ENCODE measurements at places on chromosomes 3 and 15.

DNA sequence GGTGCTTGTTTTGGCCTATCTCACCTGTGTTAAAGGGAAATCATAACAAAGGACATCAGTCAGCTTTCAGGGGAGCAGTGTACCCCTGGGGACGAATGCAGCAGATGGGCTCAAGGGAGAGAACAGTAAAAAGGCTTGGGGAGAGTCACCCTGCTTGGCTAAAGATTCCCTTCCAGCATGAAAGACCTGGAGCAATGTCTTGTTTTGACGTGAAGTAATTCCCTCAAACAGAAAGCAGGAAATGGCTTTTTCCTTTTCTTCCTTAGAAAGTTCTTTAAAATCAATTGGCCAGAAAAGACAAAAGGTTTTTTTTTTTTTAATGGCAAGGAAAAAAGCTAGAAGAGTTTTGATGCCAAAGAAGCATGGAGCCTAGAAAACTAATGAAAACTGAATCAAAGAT is 56.5 kb upstream of the PARL start:
- DNase-seq, result no peak

DNA sequence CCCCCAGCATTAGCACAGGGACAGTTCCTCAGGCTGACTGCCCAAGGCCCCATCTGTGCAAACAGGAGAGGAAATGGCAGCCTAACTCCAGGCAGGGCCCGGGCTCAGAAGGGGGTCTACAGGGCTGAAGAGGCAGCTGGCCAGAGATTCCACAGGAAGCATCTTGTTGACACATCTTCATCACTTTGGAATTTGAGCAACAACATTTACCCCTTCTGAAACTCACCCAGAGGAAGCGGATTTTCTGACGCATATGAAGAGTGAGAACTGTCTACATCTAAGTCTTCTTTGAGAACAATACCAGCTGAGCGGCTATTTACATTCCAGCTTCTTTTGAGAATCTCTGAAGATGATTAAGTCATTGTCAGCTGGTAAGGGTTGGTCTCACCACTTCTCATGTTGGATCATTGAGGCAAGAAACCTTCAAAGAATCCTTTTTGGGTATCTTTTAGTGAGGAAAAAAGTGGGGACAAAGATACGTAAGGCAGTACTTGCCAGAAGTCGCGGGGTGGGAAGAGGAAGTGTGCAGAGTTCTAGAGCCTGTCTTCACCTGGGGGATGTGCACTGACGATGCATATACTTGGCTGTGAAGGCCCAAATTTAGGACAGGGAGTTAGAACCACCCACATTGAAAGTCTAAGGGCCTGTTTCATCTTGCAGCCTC is 25.4 kb upstream of the SRP14 start:
- peak; percentile 46 for DNase-seq

DNA sequence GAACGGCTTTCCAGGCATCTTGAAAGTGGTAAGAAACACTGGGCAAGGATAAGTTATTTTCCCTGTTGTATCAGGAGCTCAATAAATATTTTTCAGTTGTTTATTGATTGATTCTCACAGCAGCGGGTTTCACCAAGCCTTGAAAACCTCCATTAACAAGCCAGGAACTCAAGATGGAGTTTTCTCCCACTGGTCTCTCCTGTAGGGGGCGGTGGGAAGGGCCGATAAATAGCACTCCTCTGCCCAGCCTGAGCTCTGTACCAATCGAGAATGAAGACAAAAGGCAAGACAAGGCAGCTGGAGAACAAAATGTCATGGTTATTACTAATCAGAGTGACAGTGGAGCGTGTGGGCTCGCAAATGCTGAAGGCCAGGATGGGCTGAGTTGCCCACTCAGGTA is 7.4 kb downstream of the HRH1 start:
- no peak for DNase-seq

DNA sequence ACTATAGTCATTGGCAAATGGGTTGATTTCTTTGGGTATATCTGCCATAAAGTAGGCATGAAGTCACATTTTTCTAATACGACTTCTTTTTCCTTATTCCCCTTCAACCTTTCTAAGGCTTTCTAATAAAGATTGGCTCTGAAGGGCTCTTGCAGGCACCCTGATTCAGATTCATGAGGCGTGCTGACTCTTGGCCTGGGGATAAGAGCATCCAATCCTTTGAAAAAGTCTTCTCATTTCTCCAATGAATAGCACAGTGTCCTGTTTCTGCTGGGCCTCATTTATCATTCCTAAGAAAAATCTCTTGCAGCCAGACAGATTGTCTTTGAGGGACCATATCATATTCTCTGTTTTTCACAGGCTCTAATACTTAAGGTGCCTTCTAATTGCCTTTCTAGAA is 32.3 kb upstream of the BNIP2 start:
- no peak for DNase-seq

GRCh38 chr15:26580943-26581342 is 191.9 kb downstream of the GABRB3 start:
- DNase-seq, result no peak

- DNase-seq, result peak; percentile 57
Observed at GRCh38 chr3:152779653-152780052, 55.3 kb upstream of the P2RY1 start.

DNA sequence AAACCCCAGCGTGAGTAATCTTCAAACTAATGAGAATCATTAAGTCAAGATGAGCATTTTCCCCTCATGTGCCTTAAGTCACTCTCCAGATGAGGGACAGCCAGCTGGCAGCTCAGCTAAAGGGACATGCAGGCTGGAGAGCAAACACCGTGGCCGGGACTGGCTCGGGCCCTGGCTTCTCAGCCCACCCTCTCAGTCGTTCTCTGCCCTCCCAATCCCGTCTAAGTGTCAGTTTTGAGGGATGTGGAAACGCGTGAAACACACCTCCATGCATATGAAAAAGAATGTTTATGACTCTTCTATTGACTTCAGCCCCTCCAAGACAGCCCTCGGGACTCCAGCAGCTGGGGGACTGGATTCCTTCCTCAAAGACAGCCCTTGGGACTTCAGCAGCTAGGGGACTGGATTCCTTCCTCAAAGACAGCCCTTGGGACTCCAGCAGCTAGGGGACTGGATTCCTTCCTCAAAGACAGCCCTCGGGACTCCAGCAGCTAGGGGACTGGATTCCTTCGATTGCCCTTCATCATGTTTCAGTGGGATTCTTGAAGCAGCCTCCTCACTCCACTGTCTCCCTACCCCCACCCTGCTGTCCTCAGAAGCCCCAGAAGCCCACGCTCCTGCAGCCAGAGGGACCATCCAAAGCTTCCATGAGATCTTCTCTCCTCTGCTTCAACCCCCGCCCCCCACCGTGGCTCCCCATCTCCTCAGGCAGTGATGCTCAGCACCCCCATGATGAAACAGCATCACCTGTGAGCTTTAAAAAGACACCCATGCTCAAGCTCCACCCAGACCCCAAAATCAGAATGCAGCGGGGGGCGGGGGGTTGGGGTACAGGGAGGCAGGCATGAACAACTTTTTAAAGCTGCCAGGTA is 228.9 kb downstream of the XXYLT1 start:
- no peak for DNase-seq

DNA sequence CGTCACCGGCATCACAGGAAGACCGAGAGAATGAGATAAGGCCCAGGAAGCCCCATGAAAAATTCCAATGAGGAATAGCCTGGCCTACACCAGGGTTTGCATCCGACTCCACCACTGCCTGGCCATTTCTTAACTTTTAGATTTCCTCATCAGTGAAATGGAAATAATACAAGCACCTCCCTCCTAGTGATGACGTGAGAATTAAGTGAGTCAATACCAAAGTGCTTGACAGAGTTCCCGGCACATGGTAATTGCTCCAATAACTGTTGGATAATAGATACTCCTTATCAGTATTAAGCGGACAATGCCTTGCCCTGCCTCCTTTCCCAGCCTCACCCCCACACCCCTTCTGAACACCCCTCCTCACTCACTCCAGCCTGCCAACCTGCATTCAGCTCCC is 105.4 kb downstream of the TLE3 start:
- DNase-seq, result no peak

All from AG20443 (cell line).